B cell (primary cell): ENCODE measurements at places on chromosomes 1 and 21. TPM values are rescaled to one million over a fixed set of nuclear protein-coding genes. Genes with fewer than 3 reads are reported as not detected.

- DNase-seq, result no peak
Observed at GRCh38 chr1:228046421-228047182, 35.9 kb upstream of the ARF1 start.

GRCh38 chr1:230157420-230158390, 90.7 kb downstream of the GALNT2 start:
- no peak for DNase-seq

Gene RIPPLY3
- not detected in 2 replicates for polyA plus RNA-seq

DNA sequence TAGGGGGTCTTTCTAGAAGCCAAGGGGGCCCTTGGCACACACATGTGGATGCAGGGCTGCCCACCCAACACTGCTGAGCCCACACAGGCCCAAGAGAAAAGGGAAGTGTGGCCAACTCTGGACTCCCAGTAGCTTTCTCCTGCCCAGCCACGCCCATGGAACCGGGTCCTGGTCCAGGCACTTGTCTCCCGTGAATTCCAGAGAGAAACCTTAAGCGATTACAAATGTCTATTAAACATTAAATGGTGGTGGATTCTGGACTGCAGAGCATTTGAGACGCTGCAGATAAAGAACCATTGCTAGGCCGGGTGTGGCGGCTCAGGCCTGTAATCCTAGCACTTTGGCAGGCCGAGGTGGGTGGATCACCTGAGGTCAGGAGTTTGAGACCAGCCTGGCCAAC, 100.6 kb upstream of the ARHGEF16 start:
- DNase-seq, result no peak

Gene TAS1R3
- polyA plus RNA-seq, result 5.7 and 11.7 TPM in 2 replicates

DNA sequence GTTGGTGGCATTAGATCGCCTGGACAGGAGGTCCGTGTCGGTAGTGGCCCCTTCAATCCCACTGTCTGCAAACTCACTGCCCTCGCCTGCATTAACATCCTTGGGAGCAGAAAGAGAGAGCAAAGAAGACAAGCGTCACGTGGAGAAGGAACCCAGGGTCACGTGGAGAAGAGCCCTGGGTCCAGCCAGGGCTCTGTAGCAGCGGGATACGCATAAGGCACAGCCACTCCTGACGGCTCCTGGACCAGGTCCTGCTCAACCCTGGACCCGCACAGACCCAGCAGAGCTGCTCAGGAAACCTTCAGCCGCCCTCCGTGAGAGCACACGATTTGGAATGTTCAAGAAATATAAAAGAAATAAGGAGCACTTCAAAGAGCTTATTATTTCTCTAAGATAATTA, 92.0 kb downstream of the TIAM1 start:
- DNase-seq, result no peak

GRCh38 chr21:34197561-34197960, 124.2 kb downstream of the MRPS6 start:
- DNase-seq, result no peak

Gene RHOC
- polyA plus RNA-seq, result 28.3 and 32.7 TPM in 2 replicates

- DNase-seq, result no peak
Observed at GRCh38 chr1:230621324-230622030, 20.8 kb upstream of the COG2 start.

DNA sequence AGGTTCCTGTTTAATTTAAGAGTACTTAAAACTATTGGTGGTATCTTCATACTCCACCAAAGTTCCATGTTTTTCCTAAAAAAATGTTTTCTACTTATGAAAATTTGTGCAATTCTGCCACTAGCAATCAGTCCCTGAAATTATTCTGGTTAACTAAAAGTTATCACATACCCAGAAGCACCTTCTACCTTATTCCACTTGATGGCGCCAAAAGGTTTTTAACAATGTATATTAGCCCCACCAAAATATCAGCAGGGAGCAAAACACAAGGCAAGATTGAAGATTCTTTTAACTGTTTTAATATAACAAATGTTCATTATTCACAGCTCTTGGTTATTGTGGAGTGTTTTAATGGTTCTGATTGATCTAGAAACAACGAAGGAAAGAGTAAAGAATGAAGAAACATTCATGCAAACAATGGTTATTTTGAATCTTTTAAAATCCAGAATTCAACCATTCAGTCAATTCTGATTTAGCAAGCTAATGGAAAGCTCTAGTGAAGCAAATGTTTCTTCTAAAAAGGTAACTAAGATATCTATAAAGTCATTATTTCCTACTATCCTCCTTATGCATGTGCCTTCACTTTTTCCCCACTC, 67.2 kb downstream of the TTLL7 start:
- peak; percentile 54 for DNase-seq

DNA sequence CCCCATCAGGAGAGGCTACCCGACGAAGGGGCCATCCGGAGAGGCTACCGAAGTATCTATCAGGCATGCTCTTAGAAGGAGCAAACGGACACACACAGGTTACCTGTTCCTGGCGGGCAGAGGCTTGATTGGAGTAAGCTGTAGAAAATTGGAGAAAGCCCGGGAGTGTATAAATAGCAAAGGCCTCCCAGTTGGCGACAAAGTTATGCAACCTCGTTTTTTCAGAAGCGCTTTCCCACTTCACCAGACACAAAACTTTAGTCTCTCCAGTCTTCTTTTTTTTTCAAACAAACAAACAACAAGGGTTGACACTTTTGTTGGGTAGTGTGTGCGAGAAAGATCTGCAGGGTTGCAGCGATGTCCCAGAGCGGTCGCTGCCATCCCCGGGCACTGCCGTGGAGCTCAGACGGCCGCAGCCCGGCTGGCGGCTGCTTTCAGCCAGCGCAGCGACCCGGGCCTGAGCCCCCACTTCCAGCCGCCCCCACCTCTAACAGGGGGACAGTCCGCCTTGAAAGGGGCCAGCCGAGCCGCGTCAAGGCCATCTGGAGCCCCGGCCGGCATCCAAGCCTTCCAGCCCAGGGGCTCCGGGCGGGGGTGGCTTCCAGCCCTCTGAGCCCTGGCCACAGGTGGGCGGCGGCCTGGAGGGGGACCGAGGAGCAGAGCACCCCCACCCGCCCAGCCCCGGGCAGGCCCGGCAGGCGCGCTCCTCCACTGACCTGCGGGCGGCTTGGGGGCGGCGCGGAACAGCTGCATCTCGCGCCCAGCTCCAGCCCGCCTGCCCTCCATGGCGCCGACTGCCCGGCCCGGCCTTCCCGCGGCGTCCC, 616 bp downstream of the MCOLN3 start:
- DNase-seq, result peak; percentile 40

- DNase-seq, result no peak
Observed at GRCh38 chr1:223030871-223031400, 112.1 kb downstream of the TLR5 start.

- no peak for DNase-seq
Observed at GRCh38 chr1:40890771-40891170, 28.6 kb upstream of the CITED4 start.

Gene CCDC24
- polyA plus RNA-seq, result 7.3 and 10.1 TPM in 2 replicates

DNA sequence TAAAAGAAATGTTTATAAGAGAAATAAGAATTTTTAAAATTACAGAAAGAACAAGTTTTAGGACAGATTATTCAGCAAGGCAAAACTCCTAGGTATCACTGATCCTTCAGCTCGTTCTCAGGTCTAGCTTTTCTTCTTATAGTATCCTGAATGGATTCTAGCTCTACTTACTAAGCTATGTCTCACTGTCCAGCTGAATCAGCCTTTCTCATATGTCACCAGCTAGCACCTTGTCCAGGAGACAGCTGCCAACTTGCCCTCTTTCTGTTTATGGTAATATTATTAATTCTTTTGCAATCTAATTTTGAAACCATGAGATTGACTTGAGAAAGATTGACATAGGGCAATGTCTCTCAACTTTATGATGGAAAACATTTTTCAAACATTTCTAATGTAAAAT, 159.9 kb downstream of the LYPLAL1 start:
- no peak for DNase-seq

GRCh38 chr1:165899461-165899941, 72.1 kb downstream of the UCK2 start:
- no peak for DNase-seq

DNA sequence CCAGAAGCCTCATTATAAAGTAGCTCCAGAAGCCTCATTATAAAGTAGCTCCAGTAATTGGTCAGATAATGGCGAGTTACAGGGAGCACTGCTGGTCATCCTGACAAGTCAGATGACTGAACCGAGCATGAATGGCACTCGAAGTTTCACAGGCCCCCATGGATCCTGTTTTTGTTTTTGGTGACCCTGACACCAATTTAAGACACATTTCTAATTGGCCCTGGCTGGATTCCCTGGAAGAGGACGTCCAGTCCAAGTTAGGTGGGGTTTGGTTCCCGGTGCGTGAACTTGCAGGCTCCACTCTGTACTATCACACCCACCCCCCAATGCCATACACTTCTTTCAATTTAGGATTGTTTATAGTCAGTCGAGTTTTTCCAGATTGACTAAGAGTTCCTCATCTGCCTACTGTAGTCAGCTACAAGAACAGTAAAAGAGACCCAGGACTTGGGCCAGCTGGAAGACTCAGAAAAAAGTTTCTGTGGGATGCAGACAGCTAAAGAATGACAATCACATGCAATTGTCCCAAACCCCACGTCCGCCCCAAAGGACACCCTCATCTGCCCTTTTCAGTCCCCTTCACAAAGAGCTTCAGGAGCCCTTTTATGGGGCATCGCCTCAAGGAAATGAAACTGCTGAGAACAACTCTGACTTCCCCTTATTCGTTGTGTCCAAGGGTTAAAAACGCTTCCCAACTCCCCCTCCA, 2.7 kb downstream of the DHRS3 start:
- no peak for DNase-seq

Gene ALX3
- not detected in 2 replicates for polyA plus RNA-seq

Gene SHCBP1L
- polyA plus RNA-seq, result not detected in 2 replicates

Gene KRTAP12-1
- not detected in 2 replicates for polyA plus RNA-seq

GRCh38 chr1:42786097-42786496, 1.3 kb downstream of the TMEM269 start:
- no peak for DNase-seq

Gene SORT1
- 0.13 and 0.14 TPM in 2 replicates for polyA plus RNA-seq

GRCh38 chr1:217687511-217687910, 56.4 kb downstream of the SPATA17 start:
- no peak for DNase-seq

- DNase-seq, result no peak
Observed at GRCh38 chr1:236516929-236517704, 6.7 kb upstream of the LGALS8 start.

Gene NTNG1
- 0.69 and 2.8 TPM in 2 replicates for polyA plus RNA-seq

DNA sequence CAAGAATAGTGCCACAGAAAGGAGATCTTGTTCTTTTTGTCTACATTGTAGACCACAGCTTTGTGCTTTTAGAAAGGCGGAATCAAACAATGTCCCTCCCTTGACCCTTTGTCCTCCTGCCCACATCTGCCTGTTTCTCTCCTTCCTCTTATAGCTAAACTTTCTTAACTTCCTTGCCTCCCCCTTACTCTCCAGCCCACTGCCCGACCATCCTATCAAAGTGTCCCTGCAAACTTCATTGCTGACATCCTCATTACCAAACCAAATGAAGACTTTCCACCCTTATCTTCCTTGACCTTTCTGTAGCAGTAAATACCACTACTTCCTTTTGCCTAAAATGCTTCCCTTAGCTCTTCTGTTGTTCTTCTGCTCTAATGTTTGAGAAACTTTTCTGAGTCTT, 5.0 kb downstream of the SELP start:
- no peak for DNase-seq

GRCh38 chr1:19688041-19688842, 23.6 kb downstream of the HTR6 start:
- DNase-seq, result no peak

GRCh38 chr1:111505641-111506119, 2.2 kb upstream of the ADORA3 start:
- peak; percentile 88 for DNase-seq

GRCh38 chr1:24535021-24535424, 20.9 kb upstream of the NCMAP start:
- peak; percentile 86 for DNase-seq

- DNase-seq, result peak; percentile 48
Observed at GRCh38 chr1:40625076-40625475, 40.4 kb downstream of the RIMS3 start.

- DNase-seq, result no peak
Observed at GRCh38 chr1:168328731-168329364, 48.2 kb downstream of the TBX19 start.

DNA sequence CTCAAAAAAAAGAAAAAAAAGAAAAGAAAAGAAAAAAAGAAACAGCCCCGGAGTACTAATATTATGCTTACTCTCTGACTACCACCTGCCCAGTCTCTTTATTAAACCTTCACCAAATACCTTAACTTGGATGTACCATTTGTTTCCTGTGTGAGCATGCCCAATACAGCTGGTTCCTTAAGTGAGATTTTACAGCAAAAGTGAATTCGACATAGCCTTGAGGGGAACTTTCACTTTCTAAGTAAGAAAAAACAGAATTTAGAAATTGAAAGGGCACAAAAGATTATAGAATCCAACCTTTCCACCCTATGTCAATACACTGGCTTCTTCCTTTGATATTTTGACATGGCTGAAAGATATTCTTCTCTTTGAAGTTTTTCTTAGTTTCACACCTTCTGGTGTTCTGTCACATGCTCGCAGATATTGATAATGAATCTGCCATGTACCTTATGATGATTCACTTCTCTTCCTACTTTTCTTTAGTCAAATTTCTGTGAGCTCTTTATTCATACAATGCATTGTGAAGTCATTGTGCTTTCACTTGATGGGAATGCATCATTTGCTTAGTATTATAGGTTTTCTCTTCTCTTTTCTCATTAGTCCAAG, 5.2 kb upstream of the GIPC2 start:
- no peak for DNase-seq

Gene GCSAML
- 0.04 TPM in 1 of 2 replicates, not detected in the other for polyA plus RNA-seq

Gene PPFIA4
- polyA plus RNA-seq, result 0.09 and 0.30 TPM in 2 replicates

DNA sequence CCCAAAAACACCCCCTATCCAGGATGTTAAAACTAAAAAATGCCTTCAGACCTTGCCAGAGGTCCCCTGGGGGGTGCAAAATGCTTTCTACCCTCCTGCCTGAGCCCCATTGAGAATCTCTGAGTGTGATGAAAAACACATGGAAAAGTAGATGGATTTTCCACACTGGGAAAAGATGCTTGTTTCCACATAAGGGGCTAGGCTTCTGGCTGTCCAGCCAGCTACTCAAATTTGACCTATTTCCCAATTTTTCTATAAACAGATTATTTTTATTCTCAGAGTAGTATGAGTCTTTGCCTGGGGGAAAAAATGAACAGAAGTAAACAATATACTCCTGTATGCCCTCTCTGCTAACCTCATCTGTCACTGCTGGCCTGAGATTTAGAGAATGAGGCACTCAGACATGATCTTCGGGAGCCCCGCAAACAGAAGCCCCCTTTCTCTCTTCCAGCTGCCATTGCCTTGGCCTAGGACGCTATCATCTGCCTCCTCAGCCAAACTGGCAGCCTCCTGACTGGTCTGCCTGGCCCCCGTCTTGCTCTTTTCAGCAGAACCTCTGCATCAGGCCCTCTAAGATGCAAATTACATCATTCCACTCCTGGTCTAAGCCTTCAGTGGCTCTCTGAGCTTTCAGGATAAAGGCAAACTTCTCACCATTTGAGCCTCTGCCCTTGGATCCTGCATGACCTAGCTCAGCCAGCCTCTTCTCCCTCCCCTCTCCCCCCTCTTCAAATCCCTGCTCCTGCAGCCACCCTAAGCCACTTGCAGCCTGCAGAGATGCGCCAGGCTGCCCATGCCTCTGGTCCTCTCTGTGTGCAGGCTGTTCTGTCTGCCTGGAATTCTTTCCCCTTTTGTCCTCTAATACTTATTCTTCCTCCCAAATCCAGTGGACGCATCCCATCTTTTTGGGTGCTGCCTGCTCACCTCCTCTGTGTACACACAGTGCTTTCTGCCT, 39.7 kb upstream of the TMEM125 start:
- no peak for DNase-seq

Gene S100A7
- not detected in 2 replicates for polyA plus RNA-seq

- no peak for DNase-seq
Observed at GRCh38 chr1:212622467-212622866, 13.9 kb downstream of the ATF3 start.
